ENCODE measurements at places on chromosomes 4 and X.

DNA sequence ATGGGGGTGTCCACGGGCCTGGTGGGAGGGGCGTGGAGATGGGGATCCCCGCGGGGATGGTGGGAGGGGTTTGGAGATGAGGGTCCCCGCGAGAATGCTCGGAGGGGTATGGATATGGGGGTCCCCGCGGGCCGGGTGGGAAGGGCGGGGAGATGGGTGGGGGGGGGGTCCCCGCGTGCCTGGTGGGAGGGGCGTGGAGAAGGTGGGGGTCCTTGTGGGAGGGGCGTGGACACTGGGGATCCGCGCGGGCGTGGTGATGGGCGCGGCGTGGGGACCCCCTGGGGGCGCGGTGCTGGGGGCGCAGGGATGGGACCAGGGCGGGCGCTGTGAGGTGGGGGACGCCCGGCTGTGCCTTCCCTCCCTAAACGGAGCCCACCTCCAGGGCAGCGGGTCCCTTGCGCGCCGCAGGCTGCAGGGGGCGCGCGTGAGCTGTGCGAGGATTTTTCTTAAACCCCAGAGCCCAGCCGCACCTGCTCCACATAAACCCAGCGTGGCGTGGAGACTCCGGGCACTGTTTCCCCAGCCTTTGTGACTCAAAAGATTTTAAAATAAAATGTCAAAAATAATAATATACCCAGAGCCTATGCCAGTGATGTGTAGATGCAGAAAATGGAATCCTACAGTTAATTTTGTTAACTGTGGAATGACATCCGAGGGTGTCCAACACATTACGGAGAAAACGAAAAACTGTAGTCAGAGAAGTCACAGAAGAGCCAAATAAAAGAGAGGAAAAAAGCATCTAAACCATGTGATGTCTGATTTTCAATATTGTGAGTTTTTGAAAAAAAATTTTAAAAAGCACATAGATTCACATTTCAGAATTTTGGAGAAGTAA is 1.5 kb upstream of the ASMTL start:
- peak; percentile 99 for DNase-seq

DNA sequence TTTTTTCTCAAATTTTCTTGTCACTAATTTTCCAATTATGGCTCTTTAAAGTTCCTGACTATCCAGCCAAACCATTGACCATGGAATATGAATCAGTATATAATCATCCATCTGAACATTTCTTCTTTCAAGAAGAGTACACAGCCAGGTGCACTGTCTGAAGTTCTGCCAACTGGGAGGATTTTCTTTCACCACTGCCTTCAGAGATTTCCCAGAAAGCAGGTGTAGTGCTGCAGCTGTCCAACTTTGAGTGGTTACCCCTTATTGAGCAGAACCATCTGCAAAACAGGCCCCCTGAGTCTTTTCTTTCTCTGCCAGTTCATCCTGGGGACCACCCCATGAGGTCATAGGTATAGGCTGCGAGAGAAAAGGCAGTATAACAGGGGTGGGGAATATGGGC is 1213.2 kb downstream of the RAPGEF2 start:
- no peak for DNase-seq

GRCh38 chr4:21374641-21375368 is 573.8 kb downstream of the KCNIP4 start:
- DNase-seq, result no peak

GRCh38 chr4:56183344-56183959 is 203.8 kb downstream of the AASDH start:
- DNase-seq, result no peak

- no peak for DNase-seq
Observed at GRCh38 chr4:150323406-150324325, 245.4 kb downstream of the DCLK2 start.

- no peak for DNase-seq
Observed at GRCh38 chr4:77014256-77014655, 61.5 kb downstream of the CCNI start.

DNA sequence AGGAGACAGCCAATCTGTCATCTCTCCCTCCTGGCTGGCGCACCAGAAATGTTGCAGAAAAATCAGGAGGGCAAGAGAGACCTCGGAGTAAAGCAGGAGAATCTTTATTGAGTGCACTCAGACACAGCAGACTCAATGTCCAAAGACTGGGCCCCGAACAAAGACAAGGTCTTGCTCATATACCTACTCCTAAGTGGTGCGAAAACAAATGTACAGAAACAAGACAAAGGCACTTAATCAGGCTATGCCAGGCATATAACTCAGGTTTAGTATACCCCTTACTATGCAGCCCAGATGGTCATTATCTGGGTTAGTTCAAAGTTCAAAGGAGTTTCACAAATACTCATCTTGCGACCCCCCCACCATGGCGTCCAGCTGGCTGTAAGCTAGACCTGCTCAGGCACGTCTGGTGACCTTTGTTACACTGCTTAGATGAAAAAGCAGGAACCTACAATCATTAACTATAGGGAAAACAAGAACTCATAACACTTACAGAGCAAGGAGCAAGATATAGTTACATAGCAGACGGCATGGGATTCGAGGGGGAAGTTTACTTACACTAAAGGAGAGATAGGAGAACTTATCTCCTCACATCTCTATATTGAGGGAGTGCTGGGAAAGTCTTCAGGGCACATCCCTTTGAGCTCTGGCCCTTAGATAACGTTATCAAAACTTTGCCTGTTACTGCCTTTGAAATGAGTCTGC is 27.5 kb downstream of the SULT1E1 start:
- DNase-seq, result no peak

GRCh38 chr4:17189759-17190158 is 291.3 kb upstream of the LDB2 start:
- DNase-seq, result no peak

DNA sequence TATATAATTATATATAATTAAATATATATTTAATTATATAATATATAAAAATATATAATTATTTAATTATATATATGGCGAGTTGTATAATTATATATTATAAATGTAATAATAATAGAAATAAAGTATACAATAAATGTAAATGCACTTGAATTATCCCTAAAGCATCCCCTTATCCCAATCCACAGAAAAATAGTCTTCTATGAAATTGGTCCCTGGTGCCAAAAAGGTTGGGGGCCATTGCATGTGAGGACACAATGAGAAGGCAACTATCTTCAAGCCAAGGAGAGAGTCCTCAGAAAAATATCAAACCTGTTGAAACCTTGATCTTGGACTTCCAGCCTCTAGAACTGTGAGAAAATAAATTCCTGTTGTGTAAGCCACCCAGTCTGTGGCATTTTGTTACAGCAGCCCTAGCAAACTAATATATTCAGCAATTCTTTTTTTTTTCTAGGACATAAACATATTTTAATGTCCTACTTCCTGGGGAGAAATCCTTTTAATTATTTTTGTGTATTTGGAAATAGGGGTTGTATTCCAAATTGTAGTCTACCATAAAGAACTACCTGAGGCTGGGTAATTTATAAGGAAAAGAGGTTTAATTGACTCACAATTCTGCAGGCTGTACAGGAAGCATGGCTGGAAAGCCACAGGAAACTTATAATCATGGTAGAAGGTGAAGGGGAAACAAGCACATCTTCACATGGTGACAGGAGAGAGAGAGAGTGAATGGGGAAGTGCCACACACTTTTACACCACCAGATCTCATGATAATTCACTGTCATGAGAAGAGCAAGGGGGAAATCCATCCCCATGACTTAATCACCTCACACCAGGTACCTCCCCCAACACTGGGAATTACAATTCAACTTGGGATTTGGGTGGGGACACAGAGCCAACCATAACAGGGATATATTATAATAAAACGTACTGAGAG is 22.9 kb upstream of the CXCL2 start:
- DNase-seq, result no peak

GRCh38 chr4:85274955-85275354 is 200.0 kb upstream of the ARHGAP24 start:
- DNase-seq, result no peak

DNA sequence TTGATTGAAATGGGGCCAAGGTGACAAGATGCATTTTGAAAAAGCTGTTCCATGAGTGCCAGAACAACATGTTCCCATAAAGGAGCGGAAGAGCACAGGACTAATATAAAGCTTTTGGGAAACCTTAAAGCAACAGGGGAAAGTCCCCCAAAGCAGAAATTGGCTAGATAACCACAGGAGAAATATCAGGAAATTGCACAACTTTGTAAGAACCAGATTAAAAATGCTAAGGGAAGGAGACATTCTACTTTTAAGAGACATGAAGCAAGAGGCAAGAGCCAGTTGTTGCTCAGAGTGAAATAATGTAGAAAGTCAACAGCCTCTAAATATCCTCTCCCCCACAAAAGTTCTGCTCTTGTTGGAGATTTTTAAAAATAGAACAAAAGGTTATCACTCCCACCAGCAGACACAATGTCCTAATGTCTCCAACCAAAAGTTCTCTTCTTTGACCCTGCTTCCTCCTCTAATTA is 85.2 kb upstream of the LNX1 start:
- DNase-seq, result no peak

- DNase-seq, result no peak
Observed at GRCh38 chr4:19748519-19749479, 502.9 kb upstream of the SLIT2 start.

DNA sequence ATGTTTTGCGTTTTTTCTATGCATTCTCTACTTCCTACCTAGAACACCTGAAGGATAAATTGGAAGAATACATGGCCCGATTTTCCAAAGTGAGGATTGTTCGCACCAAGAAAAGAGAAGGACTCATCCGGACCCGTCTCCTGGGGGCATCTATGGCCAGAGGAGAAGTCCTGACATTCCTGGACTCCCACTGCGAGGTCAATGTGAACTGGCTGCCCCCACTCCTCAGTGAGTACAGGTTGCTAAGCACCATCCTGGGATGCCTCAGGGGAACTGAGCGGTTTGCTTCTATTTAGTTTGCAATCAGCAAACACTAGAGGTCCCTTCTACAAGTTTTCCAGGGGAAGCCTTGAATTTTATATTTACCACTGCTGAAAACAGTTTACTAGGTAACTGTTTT is 359.3 kb upstream of the GALNT7 start:
- no peak for DNase-seq

DNA sequence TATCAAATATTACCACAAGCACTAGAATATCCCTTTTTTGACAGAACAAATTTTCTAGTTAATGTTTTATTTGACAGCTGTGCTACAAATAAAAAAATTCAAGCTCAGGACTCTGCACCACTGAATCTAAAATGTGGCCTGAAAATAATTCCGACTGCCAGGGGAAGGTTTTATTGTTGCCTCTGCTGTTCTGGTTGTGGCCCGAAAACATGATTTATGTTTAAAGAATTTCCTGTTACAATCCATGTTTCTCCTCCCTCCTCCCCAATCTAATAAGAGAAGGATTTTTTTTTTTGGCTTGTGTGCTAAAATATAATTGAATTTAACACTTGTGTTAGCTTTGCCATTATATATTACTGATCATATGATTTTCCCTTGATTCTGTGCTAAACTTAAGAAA is 227.8 kb downstream of the DCLK2 start:
- DNase-seq, result no peak

GRCh38 chr4:23884261-23884660 is 5.6 kb downstream of the PPARGC1A start:
- no peak for DNase-seq
